Stimulated activated CD4-positive, alpha-beta T cell treated with anti-CD3 and anti-CD28 coated beads, Interleukin-2, amount 100 ng/mL, for 48 hours (primary cell): ENCODE measurements at places on chromosomes 5 and 9.

- no peak for DNase-seq
These were observed 1991.3 kb upstream of the C9orf72 start for GRCh38 chr9:29564564-29564963.

- no peak for DNase-seq
These were observed 31.7 kb downstream of the EPB41L4B start for GRCh38 chr9:109289186-109289585.

DNA sequence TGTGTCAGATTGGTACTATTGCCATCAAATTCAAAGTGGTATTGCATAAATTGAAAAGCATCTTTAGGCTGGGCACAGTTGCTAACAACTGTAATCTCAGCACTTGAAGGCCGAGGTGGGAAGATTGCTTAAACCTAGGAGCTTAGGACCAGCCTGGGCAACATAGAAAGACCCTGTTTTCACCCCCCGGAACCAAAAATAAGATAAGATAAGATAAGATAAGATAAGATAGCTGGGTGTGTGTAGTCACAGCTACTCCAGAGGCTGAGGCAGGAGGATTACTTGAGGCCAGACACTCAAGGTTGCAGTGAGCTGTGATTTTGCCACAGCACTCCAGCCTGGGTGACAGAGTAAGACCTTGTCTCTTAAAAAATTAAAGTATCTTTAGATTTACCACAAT is 297.9 kb upstream of the SEMA6A start:
- DNase-seq: no peak

DNA sequence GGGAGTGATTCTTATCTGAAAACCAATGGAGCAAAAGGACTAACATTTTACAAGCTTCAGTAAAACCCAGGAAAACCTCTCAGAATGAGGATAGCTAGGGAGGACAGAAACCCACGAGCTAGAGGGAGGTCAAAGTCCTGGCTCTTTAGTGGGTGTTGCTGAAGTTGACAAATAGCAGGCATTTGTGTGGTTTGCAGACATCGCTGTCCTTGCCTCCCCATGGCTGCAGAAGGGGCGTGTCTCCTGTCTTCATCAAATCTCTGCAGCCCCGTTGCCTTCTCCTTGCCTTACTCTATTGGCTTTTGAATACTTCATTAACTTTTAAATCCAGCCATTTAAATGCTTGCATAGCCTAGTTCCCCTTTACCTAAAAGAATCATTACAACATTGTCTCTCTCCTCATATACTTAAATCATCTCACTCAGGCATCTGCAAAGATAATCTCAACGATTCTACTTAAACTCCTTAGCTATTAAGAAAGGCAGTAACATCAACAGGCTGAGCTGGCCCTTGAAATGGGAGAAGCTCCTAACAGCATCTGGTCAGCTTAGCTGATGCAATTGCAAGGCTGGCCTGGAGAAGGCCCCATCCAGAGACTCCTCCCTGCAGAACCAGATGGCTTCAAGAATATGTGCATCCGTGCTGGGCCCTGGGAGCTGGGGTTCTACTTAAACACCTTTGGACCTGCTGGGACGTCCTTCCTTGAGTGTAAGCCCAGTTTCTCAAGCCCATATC is 152.8 kb upstream of the TAS2R1 start:
- DNase-seq: no peak

- DNase-seq: no peak
These were observed 503.7 kb downstream of the SPATA31D1 start for GRCh38 chr9:82492274-82492673.

DNA sequence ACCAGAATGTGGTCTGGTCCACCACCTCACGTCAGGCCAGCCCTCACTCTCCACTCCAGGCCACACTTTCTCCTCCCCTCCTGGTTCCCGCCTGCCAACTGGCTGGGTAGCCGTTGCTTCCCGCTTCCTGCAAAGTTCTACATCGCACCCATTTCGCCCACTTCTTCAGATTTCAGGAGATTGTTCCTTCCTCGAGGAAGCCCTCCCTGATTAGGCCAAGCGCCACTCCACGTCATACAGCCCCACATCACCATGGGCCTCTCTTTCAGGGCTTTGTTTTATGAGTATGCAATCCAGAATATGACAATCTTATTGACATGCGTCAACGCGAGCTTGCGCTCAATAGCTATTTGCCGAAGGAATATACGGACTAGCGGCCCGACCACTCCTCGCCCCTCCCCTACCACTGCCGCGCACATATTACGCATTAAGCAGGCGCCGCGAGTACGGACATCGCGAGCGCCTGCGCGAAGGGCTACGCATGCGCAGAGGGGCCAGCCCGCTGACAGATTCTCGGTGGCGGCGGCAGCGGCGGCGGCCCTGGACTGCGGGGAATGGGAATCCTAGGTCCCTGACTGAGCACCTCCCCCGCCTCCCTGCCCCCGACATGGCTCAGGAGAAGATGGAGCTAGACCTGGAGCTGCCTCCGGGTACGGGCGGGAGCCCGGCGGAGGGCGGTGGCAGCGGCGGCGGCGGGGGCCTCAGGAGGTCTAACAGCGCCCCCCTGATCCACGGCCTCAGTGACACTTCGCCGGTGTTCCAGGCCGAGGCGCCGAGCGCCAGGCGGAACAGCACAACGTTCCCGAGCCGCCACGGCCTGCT is 74.7 kb downstream of the PIP5K1B start:
- DNase-seq: peak; percentile 92

GRCh38 chr9:120937127-120937526 is 10.5 kb upstream of the TRAF1 start:
- DNase-seq: no peak

GRCh38 chr9:127535396-127535795 is 76.7 kb upstream of the STXBP1 start:
- no peak for DNase-seq

DNA sequence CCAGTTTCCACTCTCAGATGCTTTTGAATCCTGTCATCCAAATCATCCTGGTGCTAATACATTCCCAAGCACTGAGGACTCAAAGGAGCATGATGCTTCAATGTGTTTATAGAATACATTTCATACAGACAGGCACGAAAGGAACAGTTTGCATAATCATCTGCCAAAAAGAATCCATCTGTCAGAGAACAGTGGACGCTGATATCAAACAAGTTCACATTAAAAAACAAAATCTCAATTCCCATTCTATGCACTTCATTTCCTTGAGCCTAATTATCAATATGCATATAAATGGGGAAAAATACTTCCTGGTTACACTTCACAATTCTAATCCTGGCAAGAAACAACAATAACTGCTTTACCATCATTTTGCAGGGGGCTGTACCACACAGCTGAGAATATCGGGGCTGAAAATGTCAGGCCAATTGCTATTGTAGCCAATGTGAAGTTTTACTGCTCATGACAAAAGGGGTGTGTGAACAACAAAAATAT is 125.5 kb upstream of the FAM174A start:
- no peak for DNase-seq

- no peak for DNase-seq
These were observed 14.8 kb downstream of the GGTA1 start for GRCh38 chr9:121484651-121485446.

GRCh38 chr9:89874351-89875321 is 269.8 kb downstream of the GADD45G start:
- no peak for DNase-seq

GRCh38 chr9:69812068-69813000 is 8.3 kb upstream of the CFAP95 start:
- no peak for DNase-seq

DNA sequence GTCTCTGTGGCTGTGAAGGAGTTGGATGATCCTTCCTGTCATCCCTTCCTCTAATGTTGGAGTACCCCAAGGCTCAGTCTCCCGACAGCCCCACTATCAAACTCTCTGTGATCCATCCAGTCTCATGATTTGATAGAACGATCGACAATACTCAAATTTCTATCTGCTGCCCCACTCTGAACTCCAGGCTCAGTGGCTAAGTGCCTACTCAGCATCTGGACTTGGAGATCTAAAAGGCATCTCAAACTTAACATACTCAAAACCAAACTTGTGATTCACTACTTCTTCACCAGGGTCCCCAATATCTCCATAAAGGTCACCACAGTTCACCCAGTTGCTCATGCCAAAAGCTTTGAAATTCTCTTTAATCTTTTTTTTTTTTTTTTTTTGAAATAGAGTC is 15.1 kb upstream of the STRBP start:
- DNase-seq: no peak

DNA sequence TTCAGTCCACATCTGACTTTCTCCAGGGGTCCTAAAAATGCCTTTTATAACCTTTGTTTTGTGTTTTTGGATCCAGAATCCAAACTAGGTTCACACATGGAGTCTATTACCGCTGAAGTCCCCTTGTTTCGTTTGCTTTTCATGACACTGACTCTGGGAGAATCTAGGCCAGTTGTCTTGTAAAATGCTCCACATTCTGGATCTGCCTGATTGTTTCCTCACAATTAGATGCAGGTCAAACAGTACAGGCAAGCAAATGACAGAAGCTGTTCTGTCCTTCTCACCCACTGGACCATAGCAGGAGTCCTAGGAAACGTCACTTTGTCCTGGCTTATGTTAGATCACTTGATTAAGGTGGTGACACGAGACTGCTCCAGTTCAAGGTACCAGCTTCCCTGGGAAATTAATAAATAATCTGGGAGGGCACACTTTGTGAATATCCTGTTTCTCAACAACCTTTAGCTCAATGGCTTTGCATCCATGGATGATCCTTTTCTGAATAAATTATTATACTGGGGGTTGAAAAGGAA is 34.1 kb downstream of the FABP6 start:
- DNase-seq: no peak

DNA sequence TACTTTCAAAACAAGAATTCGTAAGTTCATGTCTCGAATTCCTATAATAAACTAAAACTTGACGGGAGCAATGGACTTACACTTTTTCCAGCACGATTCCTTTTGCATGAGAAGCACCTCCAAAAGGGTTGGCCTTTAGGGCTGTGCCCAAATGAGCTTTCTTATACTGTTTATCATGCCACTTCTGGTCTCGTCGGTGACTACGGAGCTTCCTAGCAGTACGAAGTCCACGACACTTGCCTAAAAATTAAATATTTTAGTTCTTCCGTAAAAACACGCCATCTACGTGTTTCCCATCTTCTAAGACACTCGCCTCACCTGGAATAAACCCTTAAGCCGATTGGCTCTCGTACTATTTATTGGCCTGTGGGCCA is 554 bp downstream of the RPS23 start:
- DNase-seq: no peak

DNA sequence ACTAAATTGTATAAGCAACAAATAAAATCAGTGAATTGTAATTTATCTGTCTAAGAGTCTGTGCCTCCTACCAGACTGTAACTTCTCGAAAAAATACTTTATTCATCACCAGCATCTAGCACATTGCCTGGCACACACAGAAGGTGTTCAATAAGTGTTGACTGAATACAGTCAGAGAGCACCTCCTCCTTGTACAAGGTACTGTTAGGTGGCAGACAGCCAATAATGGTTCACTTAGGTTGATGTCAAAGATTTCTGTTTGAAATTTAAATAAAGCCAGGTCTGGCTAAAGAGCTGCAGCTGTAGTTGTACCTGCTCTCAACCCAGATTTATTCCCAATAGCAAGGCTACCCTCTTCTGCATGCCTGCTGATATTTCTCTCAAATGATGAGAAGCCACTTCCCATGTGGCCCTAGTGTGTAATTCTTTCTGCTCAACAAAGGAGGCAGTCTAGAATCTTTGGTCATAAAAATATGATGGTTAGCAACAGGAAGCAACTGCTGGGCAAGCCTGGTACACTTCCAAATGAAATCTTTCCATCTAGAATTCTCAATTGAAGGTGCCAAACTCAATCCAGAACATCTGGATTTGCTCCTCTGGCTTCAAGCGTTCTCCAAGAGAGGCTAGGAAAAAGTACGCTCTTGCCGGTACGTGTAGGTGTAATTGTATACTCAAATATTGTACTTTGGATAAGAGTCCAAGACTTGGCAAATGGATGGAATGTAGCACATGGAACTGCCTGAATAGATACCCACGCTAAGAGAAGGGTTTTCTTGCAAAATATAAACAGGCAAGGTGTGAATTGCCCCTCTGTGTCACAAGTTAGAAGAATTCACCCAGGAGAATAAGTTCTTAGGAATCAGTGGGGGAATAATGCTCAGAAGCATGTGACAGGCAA is 95.6 kb downstream of the NR6A1 start:
- no peak for DNase-seq

GRCh38 chr9:110180511-110181434 is 27.2 kb downstream of the C9orf152 start:
- DNase-seq: no peak

DNA sequence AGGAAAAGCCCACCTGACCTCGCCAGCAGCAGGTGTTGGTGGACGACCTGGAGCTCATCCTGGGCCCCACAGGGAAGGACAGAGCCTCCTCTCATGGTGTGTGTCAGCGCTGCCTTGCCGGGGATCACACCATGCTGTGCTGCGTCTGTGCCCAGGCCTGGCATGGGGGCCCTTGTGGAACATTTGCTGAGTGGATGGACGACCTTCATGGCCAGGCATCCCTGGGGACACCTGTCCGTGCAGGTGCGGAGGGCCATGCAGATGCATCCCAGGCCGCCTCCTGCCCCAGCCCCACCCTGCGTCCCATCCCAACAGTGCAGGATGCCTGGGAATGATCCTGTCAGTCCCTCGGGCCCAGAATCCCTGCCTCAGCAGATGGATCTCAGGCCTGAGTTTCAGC is 73.8 kb downstream of the NEK6 start:
- no peak for DNase-seq

- no peak for DNase-seq
These were observed 866 bp upstream of the SEMA6A start for GRCh38 chr5:116575326-116576052.
